ENCODE measurements at places on chromosomes 5 and 9. TPM values are rescaled to one million over a fixed set of nuclear protein-coding genes. Genes with fewer than 3 reads are reported as not detected.

The NIM1K gene
- 0.40 TPM for total RNA-seq

DNA sequence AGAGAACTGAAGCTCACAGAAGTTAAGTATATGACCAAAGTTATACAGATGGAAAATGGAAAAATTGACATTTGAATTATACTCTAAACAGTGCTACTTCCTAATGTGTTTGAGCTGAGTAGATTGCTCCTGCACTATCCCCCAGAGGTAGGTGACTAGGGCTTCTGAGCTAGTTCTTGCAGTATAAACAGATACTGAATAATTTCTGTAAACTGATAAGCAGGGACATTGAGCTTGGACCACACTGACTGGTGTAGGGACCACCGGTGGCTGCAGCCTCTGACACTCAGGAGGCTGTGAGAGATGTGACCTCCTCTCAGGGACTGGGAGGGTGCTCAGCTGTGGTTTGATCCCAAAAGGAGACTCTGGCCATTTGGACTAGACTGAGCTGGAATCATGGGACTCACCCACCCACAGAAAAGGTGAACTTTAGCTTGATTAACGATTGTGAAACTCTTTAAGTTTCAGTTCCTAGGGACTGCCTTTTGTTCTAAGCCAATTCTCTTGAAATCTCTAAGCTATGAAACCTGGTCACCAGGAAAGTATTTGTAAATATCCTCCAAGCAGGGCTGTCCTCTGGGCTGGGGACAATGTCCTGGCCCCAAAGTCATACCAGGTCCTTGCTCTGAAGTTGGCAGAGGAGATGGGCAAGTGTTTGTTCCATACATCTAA lies 291.5 kb downstream of the SEC61B start:
- no peak for DNase-seq

GRCh38 chr5:133256276-133256675 lies 204.5 kb downstream of the HSPA4 start:
- DNase-seq = no peak

DNA sequence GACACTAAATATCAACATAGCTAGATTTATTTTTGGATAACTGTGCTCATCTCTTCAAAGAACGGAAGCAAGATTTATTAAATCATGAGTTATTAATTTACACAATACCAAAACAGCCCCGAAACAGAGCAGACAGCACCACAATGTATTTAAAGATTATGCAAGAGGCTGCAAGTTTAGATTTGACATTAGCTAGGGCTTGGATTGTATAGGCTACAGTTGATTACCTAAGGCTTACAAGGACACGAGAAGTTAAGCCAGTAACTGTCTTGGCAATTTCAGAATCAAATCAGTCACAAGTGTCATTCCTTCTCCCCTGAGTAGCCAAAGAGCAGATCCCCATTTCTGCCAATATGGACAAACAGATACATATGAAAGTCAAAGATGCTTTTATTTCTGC lies 152.6 kb downstream of the MED27 start:
- DNase-seq = no peak

The SLC46A2 gene
- total RNA-seq = 0.27 TPM

DNA sequence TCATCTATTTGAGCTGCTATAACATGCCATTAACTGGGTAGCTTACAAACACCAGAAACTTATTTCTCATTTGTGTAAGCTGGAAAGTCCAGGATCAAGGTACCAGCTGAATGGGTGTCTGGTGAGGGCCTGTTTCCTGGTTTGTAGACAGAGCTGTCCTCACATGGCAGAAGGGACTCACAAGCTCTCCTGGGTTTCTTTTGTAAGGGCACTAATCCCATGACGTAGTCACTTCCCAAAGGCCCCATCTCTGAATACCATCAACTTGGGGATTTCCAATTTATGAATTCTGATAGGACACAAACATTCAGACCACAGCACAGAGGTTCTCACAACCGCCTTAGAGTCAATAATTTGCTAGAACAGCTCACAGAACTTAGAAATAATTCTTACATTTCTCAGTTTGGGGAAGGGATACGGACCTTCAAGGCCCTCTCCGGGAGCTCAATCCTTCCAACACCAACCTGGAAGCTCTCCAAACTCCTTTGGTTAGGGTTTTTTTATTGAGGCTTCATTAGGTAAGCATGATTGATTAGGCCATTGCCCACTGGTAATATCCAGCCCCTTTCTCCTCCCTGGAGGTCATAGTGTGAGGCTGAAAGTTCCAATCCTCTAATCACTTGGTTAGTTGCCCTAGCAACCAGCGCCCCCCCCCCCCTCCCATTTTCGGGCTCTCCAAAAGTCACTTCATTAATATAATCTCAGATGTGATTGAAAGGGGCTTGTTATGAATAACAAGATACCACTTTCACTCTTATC lies 7.6 kb upstream of the DNAJA1 start:
- DNase-seq = no peak

DNA sequence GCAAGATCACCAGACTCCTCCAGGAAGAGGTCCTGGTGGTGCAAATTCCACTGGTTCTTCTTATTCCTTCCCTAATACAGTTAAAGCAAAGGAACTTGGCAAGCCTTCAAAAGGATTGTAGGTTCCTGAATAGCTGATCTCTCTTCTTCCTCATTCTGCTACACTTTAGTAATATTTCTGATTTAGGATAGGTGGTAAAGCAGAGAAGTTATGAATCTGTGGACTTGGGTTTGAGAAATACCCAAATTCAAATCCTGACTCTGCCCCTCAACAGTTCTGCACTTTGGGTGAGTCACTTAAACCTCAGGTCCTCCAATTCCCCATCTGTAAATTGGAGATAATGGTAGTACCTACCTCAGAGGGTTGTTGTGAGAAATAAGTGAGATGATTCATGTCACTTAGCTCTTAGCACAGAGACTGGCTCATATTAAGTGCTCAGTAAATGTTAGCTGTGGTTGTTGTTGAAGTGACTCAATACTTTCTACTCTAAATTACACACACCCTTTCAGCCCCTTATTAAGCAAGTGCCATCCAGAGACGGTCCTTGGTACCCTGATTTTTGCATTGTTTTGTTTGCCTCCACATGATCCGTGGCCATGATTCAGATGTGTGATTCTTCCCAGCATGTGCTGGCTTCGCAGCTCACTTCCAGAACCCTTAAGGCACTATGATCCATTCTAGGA lies 5.2 kb downstream of the SH3RF2 start:
- DNase-seq = no peak

The RMRP gene
- 5,750 TPM for total RNA-seq

The CDKN2A gene
- 14.8 TPM for total RNA-seq

DNA sequence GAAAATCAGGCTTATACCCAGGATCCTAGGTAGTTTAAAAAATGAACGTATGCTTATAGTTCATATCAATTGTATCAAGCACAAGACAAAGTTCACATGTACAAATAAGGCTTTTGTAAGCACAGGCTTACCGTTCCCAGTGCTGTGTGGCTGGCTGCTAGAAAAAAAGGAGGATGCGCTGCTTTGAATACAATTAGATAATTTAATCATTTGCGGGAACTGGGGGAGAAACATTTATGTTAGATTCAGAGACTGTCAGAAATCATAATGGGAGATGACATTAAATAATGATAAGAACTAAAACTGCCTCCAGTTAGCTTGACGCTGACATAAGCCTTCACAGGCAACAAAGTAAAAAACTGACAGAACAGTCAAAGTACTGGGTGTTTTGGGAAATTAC lies 93.2 kb downstream of the FNBP1 start:
- no peak for DNase-seq

DNA sequence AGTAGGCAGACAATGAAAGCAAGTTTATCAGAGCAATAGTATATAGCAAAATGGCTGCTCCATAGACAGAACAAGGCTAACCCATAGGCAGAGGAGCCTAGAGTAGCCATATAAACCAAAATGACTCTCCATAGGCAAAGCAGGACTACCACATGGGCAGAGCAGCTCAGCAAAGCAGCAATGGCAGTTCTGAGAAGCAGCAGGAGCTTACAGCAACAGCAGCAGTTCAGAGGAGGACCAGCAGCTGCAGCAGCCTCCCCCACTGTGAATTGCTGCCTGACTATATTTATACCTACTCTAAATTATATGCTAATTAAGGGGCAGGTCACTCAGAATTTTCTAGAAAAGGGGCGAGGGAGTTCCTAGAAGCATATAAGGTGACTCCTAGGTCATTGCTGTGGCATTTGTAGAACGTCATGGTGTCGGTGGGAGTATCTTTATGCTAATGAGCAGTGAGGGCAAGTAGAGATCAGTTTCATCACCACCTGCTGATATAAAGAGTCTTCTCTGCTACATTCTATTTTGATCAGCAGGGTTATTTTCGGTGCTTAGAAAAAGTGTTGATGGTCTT lies 1115.5 kb downstream of the DTWD2 start:
- no peak for DNase-seq

GRCh38 chr5:123244458-123244857 lies 155.4 kb downstream of the PRDM6 start:
- no peak for DNase-seq

The SPAG8 gene
- 3.2 TPM for total RNA-seq

GRCh38 chr5:35115920-35116319 lies 68.2 kb upstream of the AGXT2 start:
- DNase-seq = no peak

The CSF2 gene
- not detected for total RNA-seq

DNA sequence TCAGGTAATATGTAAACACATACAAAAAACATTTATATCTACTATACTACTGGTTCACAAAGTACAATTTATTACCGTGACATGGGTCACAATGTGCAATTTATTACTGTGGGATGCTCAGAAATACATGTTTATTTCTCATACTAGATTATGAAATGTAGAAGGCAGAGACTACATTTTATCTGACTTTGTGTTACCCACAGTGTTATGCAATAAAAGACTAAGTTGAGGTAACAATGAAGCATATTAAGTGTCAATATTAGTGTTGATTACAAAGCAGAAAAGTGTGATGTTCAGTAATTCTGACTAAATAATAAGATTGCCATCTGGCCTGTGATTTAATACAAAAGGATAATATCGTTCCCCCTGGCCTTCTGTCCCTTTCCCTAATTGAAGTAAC lies 42.4 kb downstream of the CPLANE1 start:
- no peak for DNase-seq
